Right atrium auricular region (tissue), 2 donors: ENCODE measurements at places on chromosomes 12 and 14. TPM values are rescaled to one million over a fixed set of nuclear protein-coding genes. Genes with fewer than 3 reads are reported as not detected.

GRCh38 chr14:36820111-36820709 is 158.6 kb downstream of the PAX9 start:
- H3K4me1 ChIP-seq = no peaks in the 10 kb centered on the region
- H3K27me3 ChIP-seq = no peaks in the 10 kb centered on the region
- no peak overlapping the region for H3K27ac ChIP-seq
- DNase-seq = no peak
- no peaks in the 10 kb centered on the region for H3K36me3 ChIP-seq

GRCh38 chr14:96112032-96112431 is 72.9 kb downstream of the C14orf132 start:
- H3K27ac ChIP-seq = no peak overlapping the region
- H3K27me3 ChIP-seq = no peaks in the 10 kb centered on the region
- H3K4me3 ChIP-seq = no peak overlapping the region

DNA sequence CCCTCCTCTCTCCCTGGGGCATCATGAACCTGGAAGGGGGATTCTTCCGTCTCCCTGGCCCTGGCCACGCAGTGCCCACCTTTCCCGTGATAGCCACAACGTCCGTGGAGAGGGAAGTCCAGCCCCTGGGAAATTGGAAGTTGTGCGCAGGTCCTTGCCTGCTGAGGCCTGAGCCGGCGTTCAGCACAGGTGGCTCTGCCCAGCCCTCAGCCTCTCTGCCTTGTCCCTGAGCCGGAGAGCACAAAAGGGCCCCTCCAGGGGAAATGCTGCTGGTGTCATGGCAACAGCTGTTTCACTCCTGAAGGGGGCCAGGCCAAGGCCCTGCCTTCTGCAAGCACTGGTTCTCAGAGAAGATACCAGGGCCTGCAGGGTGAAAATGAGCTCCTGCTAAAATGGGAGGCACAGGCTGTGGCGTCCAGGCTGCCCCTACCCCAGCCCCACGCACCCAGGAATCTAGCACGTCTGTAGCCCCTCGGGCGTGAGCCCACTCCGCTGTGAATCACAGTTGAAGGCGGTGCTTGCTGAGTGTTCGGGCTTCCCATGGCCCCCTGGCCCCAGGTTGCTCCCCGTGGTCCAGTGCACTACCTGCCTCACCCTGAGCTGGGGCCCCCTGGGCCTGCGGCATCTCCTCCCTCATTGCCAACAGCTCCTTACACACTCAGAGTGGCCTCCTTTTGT is 149.4 kb downstream of the ADGRD1 start:
- no peak overlapping the region for H3K27ac ChIP-seq
- H3K36me3 ChIP-seq = peaks cover 35% of the 10 kb centered on the region
- no peak for DNase-seq
- H3K27me3 ChIP-seq = no peaks in the 10 kb centered on the region

DNA sequence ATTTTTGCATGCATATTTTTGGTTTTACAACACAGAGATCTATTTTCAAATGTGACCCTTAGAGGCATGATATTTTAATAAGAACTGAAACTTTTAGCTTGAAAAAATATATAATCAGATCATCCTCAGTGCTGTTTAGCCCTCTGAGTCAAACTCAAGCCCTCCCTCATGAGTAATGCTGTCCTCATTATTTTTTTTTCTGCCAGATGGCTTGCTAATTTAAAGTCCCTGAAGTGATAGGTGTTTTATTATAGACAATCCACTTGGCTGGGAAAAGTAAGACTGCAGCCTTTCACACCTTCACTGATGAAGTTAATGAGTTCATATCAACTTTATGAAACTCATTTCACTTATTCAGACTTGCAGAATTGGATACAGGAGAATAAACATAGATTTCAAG is 227.7 kb downstream of the SLC16A7 start:
- no peaks in the 10 kb centered on the region for H3K27me3 ChIP-seq
- no peak overlapping the region for H3K4me3 ChIP-seq
- H3K4me1 ChIP-seq = no peaks in the 10 kb centered on the region
- H3K27ac ChIP-seq = no peak overlapping the region
- DNase-seq = no peak

GRCh38 chr14:37932008-37932407 is 275.7 kb upstream of the SSTR1 start:
- no peaks in the 10 kb centered on the region for H3K36me3 ChIP-seq
- no peak for DNase-seq
- H3K4me3 ChIP-seq = no peak overlapping the region

- no peak overlapping the region for H3K4me3 ChIP-seq
- no peaks in the 10 kb centered on the region for H3K4me1 ChIP-seq
- H3K27me3 ChIP-seq = no peaks in the 10 kb centered on the region
- no peak overlapping the region for H3K27ac ChIP-seq
- H3K36me3 ChIP-seq = no peaks in the 10 kb centered on the region
- DNase-seq = no peak
Measured at GRCh38 chr14:81330619-81331122, 69.5 kb downstream of the STON2 start.

GRCh38 chr12:131197490-131197889 is 243.8 kb downstream of the ADGRD1 start:
- H3K27me3 ChIP-seq = no peaks in the 10 kb centered on the region
- no peaks in the 10 kb centered on the region for H3K36me3 ChIP-seq
- no peak overlapping the region for H3K27ac ChIP-seq
- H3K4me3 ChIP-seq = no peak overlapping the region
- no peaks in the 10 kb centered on the region for H3K4me1 ChIP-seq
- DNase-seq = peak; percentile 42

DNA sequence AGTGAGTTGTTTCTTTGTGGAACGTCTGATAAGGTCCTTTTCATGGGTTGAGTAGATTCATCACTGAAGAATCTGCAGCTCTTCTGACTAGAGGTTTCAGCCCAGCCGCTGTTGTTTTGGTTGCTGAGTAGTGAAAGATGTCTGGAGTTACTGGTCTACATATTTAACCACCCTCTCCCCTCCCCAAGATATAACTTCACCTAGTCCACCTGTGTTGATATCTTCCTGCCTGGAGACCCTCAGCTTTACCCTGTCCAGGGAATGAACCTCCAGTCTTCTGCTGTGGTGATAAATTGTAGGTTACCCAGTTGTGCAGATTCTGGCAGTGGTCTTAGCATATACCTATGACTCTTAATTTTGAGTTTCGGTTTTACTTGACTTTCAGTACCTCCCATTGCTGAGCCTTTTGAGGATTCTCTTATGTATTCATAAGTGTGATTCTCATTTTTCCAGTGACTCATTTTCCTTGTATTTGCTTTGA is 62.9 kb downstream of the CCDC91 start:
- no peak for DNase-seq
- H3K36me3 ChIP-seq = no peaks in the 10 kb centered on the region
- H3K27ac ChIP-seq = no peak overlapping the region
- no peak overlapping the region for H3K4me3 ChIP-seq

DNA sequence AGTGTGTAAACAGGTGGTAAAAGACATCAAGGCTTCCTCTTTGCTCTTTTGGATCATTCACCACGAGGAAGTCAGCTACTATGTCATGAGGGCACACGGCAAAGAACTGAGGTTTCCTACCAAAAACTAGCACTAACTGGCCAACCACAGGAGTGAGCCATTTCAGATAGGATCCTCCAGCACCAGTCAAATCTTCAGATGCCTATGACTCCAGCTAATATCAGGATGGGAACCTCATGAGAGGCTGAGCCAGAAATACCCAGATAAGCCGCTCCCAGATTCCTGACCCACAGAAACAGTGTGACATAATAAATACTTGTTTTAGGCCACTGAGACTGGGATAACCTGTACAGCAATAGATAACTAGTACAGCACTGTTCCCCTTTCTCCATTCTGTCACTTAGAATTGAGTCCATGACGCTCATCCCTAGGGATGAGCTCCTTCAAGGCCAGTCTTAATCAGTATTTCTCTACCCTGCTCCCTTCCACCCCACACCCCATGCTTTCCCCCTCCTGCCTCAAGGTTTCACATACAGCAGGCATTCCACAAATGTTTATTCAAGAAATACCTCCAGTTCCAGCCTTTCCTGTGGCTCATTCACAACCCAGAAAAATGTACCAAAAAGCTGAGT is 68.4 kb downstream of the PPM1H start:
- H3K36me3 ChIP-seq = no peaks in the 10 kb centered on the region
- peak overlapping the region; percentile 40 for H3K27ac ChIP-seq
- no peak overlapping the region for H3K4me3 ChIP-seq
- H3K4me1 ChIP-seq = peaks cover 25% of the 10 kb centered on the region
- no peaks in the 10 kb centered on the region for H3K27me3 ChIP-seq
- no peak for DNase-seq

- H3K4me3 ChIP-seq = no peak overlapping the region
- H3K4me1 ChIP-seq = no peaks in the 10 kb centered on the region
- no peaks in the 10 kb centered on the region for H3K27me3 ChIP-seq
- DNase-seq = no peak
- H3K36me3 ChIP-seq = no peaks in the 10 kb centered on the region
- H3K27ac ChIP-seq = no peak overlapping the region
Measured at GRCh38 chr12:22562036-22563028, 18.0 kb upstream of the C2CD5 start.

The TAS2R10 gene
- not detected for total RNA-seq

The SALL2 gene
- 15.7 TPM for total RNA-seq

DNA sequence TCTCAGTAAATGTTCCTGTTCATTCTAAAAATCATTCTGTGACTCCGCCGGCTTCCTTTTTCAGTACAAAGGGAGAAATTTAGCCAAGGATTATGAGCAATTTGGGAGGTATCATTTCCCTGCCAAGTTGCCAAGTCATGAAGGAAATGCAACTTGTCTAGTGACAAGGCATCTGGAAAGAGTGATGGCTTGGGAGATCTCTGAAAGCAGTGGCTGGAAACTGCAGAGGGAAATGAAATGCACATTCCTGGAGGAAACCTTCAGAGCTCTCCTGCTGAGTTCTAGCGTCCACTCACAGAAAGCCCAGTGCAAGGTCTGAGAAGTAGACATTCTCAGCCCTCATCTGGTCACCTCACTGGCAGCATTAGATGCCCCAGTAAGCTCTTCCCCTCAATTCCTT is 91.7 kb downstream of the GALC start:
- DNase-seq = no peak
- H3K36me3 ChIP-seq = no peaks in the 10 kb centered on the region
- no peak overlapping the region for H3K4me3 ChIP-seq
- H3K4me1 ChIP-seq = no peaks in the 10 kb centered on the region
- H3K27me3 ChIP-seq = no peaks in the 10 kb centered on the region
- no peak overlapping the region for H3K27ac ChIP-seq

The GPX2 gene
- not detected for total RNA-seq

DNA sequence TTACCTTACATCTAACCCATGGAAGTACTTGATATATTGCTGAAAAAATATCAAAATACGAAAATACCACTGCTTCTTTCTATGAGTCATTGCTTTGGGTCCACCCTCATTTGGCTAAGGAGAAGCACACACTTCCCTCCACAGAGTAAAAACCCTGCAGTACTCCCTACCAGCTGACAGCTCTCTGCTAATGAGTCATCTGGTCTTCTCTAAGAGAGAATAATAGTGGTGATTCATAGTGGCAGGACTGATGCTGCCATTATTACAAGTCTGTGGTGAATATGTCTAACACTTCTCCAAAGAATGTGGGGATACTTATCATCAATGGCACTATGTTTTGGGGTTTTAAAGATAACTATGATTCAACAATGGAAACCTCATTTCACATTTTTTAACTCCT is 90.7 kb downstream of the PPFIA2 start:
- no peak for DNase-seq
- H3K4me1 ChIP-seq = no peaks in the 10 kb centered on the region
- H3K36me3 ChIP-seq = no peaks in the 10 kb centered on the region
- no peak overlapping the region for H3K4me3 ChIP-seq
- H3K27me3 ChIP-seq = no peaks in the 10 kb centered on the region

DNA sequence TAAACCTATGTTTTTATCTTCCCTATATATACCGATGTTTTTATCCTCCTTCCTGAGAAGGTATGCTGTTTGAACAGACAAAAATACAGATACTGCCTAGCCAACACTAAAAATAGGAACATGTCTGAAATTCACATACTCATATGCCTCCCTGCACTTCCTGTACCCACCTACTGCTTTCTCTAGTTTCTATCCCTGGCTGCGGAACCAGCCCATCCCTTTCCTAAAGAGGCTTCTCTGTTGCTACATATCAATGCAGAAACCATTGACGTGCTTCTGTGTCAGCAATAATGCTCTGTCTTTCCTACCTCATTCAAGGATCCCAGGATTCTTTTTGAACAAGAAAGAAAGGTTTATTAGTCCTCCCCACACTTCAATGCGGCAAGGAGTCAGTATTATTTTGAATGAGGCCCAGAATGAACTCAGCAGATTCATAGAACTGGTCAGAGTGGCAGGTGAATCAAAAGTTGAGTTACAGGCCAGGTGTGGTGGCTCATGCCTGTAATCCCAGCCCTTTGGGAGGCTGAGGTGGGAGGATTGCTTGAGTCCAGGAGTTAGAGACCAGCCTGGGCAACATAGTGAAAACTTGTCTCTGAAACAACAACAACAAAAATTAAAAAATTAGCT is 67.8 kb upstream of the NAP1L1 start:
- DNase-seq = no peak
- peak overlapping the region; percentile 11 for H3K27ac ChIP-seq
- no peak overlapping the region for H3K4me3 ChIP-seq
- no peaks in the 10 kb centered on the region for H3K36me3 ChIP-seq

DNA sequence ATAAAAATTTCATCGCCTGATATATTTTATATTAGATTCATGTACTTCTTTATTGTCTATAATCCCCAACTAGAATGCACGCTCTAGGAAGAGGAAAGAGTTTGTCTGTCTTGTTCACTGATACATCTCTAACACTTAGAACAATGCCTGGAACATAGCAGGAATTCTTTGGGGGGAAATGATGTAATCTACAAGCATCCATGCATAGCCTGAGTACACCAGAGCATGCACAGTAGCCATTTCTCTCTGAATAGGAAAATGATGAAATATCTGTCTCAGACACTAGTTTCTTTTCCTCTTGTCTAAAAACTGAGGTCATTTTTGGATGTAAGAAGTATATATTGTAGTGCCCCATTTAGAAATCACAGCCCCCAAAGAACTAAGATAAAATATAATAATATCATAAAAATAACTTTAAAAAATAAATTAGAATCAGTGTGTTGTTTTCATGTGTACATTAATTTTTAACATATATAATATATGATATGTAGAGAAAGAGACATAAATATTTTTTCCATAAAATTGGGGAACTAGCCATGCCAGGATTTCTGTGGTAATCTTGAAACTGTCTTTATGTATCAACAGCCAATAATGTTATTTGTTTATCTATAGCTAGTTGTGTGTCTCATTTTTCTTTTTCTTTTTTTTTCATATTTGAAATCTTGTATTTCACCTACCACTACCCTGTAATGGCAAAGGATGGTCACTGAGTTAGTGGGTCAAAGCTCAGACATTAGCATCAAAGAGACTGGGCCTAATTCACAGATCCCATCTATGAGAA is 155.6 kb upstream of the TMCC3 start:
- no peaks in the 10 kb centered on the region for H3K27me3 ChIP-seq
- no peak for DNase-seq
- no peak overlapping the region for H3K4me3 ChIP-seq
- no peak overlapping the region for H3K27ac ChIP-seq
- no peaks in the 10 kb centered on the region for H3K36me3 ChIP-seq
